Colonic mucosa (tissue), 4 donors: ENCODE measurements at places on chromosomes 6 and 20. TPM values are rescaled to one million over a fixed set of nuclear protein-coding genes. Genes with fewer than 3 reads are reported as not detected.

The RALY gene
- total RNA-seq, result 196 TPM

The ARMH2 gene
- not detected for total RNA-seq

The PAK5 gene
- 0.07 TPM for total RNA-seq

The CGA gene
- not detected for total RNA-seq

The TMEM242 gene
- total RNA-seq, result 10.8 TPM

The PRDM13 gene
- not detected for total RNA-seq

The VSTM2L gene
- 1.4 TPM for total RNA-seq

The DSP gene
- total RNA-seq, result 201 TPM

The KCNK16 gene
- not detected for total RNA-seq

The SLC22A7 gene
- total RNA-seq, result not detected

The CNR1 gene
- 0.82 TPM for total RNA-seq

The MMS22L gene
- total RNA-seq, result 9.1 TPM

The MUCL3 gene
- total RNA-seq, result not detected

The DNAJC5 gene
- total RNA-seq, result 63.9 TPM

GRCh38 chr20:37529214-37529967, 1.7 kb upstream of the BLCAP start:
- no peak for DNase-seq

GRCh38 chr20:15375836-15376235, 1038.4 kb upstream of the FLRT3 start:
- no peak for DNase-seq

GRCh38 chr6:13135152-13135551, 193.2 kb downstream of the TBC1D7 start:
- DNase-seq, result no peak

DNA sequence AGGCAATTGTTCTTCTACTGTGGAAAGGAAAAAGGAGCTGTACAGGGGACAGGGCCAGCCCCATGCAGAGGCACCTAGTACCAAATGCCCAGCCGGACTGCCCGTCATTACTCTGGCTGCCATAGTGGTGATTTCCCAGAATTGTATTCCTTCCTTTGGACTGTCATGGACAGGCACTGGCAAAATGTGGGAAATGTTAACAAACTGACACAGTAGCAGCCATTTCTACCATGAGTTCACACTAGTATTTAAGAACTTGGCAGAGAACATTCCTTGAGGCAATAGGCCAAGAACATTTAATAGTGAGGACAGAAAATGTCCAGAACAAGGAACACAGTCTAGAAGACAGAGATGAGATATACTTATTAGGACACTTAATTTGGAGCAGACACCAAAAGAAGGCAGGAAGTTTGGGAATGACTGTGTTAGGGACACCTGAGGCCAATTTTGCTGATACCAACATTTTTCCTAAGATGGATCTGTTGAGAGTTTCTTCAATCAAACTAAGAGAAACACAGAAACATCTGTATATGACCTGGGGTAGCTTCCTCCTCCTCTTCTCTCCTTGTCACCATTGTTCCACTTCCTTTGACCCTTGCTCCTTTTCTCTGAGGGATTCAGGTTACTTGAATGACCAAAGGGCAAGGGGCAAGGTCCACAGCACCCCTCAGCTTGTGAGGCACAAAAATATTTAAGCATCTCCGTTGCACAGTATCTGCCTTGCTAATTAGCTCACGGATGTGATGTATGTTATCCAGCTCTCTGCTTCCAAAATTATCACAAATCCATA, 14.9 kb downstream of the ADTRP start:
- DNase-seq, result no peak

- no peak for DNase-seq
Measured at GRCh38 chr6:117399924-117400323, 25.8 kb downstream of the ROS1 start.

DNA sequence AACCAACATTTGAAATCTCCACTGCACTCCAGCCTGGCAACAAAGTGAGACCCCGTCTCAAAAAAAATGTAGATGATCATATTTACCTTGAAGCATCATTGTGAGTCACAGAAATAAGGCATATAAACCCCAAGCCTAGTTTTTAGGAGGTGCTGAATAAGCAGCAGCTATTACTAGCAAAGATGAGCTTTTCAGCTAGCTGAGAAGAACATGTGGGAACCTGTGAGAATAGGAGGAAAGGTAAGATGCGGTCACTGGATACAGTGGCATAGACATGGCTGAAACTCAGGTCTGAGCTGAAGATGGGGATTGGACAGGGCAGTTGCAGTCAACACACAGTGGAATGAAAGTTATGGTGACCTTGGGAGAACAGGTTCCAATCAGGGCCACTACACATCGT, 284.3 kb upstream of the IRAK1BP1 start:
- DNase-seq, result no peak

- DNase-seq, result no peak
Measured at GRCh38 chr6:16058201-16058928, 70.5 kb upstream of the MYLIP start.

DNA sequence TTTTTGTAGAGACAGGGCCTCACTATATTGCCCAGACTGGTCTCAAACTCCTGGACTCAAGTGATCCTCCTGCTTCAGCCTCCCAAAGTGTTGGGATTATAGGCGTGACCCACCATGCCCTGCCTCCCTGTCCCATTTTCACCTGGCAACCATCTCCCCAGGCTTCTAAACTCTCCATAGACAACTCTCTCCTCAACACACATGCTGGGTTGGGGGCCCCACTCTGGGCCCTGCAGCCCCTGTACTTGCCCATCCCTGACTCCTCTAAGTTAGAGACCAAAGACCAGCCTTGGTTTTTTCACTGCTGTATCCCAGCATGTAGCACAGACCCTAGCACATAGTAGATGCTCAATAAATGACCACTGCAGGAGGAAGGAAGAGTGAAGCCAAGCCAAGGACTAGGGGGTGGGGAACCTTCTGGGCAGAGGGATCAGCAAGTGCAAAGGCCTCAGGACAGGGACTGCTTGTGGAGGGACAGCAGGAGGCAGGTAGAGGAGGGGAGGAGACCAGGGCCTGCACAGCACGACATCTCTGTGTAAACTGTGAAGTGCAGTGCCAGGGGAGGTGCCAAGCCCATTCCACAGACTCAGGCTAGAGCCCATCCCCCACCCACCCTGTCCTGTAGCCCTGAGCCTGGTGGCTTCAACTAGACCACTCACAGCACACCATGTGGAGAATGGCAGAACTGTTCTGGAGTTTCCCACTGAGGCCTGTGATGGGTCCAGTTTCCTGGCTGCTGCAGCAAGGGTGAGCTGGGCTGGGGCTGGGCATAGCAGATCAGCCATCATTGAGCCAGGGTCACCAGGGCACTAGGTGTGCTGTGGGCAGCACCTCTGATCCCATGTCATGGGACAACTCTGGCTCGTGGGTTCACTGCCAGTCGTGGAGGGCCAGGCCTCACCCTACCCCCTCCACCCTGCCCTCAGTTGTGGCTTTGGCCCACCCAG, 3.4 kb upstream of the SRC start:
- DNase-seq, result no peak

DNA sequence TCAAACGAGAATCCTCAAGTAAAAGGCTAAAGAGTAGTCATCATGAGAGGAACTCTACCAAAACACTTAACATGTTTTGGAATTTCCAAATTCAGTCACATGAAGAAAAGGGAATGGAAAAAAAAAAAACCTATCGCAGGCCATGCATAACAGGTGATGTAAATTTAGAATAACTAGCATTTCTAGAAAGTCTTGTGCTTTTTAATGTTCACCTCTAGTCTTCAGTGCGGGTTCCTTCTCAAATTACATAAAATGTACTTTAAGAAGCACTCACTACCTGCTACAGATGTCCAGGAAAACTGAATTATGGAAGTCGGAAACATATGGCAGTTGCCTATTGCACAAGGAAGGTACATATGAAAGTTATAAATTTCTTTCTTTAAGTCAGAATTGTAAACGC, 6.1 kb upstream of the TBX18 start:
- no peak for DNase-seq

DNA sequence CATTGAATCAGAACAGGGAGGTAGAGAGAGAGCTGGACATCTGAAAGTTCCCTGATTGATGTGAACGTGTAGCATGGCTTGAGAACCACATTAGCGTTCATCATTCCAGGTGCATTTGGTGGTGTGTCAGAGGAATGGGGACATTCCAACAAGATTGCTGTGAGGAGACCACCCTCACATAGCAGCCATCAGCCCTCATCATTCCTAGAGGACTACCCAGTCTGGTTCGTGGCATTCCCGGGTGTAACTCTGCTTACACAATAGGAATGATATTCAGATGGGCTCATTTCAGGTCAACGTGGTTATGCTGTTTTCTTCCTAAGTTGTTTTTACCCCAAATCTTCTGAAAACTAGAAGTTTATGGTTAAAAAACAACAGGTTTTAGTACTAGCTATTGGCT, 62.2 kb upstream of the KLHL31 start:
- no peak for DNase-seq

GRCh38 chr6:12490904-12491571, 200.9 kb downstream of the EDN1 start:
- no peak for DNase-seq

DNA sequence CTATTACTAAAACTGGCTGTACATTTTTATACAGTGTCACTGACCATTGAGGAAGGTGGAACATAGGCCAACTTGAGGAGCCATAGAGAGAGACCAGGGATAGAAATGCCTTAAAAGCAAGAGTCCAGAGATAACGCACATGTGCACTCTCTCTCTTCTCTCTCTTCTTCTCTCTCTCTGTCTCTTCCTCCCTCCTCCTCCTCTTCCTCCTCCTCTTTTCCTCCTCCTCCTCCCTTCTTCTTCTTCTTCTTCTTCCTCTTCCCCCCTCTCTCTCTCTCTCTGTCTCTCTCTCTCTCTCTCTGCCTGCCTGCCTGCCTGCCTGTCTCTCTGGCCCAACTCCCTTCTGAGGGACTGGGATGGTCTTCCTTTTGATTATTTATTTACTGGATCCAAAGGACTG, 16.3 kb upstream of the ADIG start:
- DNase-seq, result no peak

DNA sequence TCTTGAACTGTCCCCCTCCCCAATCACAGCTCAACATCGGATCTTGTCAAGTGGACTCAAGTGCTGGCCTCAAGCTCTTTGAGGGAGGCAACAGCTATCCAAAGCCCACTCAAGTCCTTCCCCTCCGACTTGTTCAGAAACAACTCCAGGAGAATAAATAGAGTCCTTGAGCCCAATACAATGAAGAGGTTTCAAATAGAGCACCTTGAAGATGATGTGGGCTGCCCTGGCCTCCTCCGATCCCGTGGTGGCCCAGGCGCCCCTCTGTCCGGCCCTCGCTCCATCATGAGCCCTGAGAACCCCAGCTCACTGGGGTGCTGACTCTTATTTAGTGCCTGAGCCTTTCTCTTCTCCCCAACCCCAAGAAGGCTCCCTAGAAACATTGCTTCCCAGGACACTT, 164.3 kb upstream of the PMEPA1 start:
- DNase-seq, result no peak

GRCh38 chr6:108661982-108662381, 101.3 kb downstream of the FOXO3 start:
- no peak for DNase-seq

DNA sequence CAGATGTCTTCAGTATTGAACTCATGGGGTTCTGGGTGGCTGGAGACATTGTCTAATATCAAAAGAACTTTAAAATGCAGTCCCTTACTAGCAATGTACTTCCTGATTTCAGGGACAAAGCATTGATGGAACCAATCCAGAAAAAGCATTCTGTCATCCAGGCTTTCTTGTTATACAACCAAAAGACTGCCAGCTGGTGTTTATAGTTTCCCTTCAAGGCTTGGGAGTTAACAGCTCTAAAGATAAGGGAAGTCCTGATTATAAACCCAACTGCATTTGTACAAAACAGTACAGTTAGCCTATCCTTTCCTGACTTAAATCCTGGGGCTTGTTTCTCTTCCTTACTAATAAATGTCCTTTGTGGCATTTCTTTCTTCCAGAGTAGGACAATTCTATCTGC, 160.0 kb downstream of the COL21A1 start:
- no peak for DNase-seq

GRCh38 chr6:33977606-33978411, 168.1 kb downstream of the GRM4 start:
- peak; percentile 33 for DNase-seq

GRCh38 chr6:75656479-75656878, 54.8 kb downstream of the SENP6 start:
- DNase-seq, result no peak

DNA sequence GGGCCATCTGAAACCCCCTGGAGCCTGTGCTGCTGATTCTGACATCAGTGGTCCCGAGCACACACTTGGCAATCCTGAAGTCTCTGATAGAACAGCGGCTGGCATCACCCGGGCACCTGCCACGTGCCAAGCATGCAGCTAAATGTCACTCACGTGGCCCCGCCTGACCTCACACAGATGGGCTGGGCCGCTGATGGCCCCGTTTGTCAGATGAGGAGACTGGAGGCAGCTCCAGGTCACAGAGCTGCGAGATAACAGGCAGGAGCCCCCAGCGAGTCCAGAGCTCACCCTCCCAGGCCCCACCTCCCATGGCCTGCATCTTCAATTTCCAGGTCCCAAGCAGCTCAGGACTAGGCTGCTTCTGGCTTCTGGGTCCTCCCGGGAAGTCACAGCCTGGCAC, 67.2 kb downstream of the YTHDF1 start:
- no peak for DNase-seq

DNA sequence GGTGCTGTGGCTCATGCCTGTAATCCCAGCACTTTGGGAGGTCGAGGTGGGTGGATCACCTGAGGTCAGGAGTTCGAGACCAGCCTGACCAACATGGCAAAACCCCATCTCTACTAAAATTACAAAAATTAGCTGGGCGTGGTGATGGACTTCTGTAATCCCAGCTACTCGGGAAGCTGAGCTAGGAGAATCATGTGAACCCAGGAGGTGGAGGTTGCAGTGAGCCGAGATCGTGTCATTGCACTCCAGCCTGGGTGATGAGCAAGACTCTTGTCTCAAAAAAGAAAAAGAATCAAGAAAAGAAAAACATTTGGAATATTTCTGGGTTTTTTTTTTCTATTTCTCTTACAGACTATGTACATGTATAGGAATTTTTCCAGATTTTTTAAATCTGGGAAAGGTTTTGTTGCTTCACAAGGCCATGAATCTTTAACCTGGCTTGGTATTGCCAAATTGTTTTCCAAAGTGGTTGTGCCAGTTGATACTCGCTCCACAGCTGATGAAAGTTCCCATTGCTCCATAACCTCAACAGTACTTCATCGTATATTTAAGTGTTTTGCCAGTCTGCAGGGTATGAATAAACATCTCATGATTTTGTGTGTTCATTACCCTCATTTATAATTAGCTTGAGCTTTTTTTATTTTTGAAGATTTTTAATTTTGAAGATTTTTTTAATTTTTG, 33.5 kb downstream of the RNF217 start:
- DNase-seq, result no peak

- DNase-seq, result no peak
Measured at GRCh38 chr6:1952740-1953360, 292.6 kb downstream of the GMDS start.

DNA sequence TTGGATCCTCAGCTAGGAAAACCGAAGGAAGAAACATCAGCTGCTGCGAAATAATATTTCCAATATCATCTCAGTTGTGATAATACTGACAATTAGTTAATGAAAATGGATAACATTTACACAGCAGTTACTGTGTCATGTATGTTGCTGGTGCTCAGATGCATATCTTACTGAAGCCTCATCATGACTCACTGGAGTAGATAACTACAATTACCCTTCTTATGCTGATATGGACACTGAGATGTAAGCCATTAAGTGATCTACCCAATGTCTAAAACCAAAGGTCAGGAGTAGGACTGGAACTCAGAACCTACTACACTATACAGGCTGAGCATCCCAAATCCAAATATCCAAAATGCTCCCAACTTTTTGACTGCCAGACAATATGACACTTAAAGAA, 54.7 kb upstream of the LYRM2 start:
- no peak for DNase-seq
